Activated naive CD8-positive, alpha-beta T cell treated with anti-CD3 and anti-CD28 coated beads, Interleukin-2, amount 50 U/mL, for 24 hours (primary cell): ENCODE measurements at places on chromosomes 11 and 22.

GRCh38 chr11:8260202-8260966 is 3.3 kb downstream of the LMO1 start:
- DNase-seq = no peak

- no peak for DNase-seq
Measured at GRCh38 chr11:95295382-95296149, 64.6 kb upstream of the SESN3 start.

DNA sequence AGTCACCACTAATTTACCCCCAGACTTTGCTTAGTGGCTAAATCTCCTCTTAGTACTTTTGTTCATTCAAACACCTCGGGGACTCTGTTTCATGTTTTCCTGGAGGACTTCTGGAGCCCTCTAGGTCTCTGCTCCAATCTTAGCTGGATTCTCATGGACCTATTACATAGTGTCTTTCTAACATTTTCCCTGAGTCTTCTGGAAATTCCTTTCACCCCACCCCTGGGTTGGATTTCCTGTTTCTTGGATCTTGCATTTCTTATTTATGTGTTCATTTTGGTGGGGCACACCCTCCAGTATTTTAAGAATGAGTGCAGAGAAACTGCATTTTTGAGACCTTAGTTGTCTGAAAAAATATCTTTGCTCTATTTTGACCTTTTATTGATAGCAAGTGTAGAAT is 220.1 kb downstream of the BLID start:
- no peak for DNase-seq

DNA sequence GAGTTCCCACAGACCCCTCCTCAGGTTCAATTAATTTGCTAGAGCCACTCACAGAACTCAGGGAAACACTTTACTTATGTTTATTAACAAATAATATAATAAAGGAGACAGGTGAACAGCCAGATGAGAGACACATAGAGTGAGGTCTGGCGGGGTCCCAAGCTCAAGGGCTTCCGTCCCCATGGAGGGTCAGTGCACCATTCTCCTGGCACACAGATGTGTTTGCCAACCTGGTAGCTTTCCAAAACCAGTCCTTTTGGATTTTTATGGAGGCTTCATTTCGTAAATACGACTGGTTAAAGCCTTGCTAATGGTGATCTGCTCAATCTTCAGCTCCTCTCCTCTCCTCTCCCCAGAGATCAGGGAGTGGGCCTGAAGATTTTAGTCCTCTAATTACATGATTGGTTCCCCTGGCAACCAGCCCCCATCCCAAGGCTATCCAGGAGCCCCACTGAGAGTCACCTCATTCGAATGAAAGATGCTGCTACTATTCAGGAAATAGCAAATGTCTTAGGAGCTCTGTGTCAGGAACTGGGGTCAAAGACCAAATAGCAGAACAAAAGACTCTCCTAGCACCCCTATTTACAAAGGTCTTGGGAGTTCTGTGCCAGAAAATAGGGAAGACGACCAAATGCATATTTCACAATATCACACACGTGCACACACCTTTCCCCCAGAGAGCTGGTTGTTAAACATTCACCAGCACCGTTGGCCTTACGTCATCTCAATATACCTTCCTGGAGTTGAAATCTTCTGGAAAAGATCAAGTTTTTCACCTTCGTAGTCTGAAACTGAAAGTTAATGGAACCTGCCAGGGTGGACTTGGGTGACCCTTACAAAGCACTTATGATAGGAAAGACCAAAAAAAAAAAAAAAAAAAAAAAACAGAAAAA is 23.8 kb upstream of the CAPRIN1 start:
- DNase-seq = no peak

- DNase-seq = no peak
Measured at GRCh38 chr11:2250485-2250884, 19.9 kb downstream of the ASCL2 start.

GRCh38 chr11:134313821-134314607 is 17.8 kb upstream of the GLB1L2 start:
- DNase-seq = no peak

- DNase-seq = no peak
Measured at GRCh38 chr11:129291546-129291945, 84.1 kb upstream of the BARX2 start.

GRCh38 chr11:93198215-93198845 is 539 bp upstream of the SLC36A4 start:
- no peak for DNase-seq

DNA sequence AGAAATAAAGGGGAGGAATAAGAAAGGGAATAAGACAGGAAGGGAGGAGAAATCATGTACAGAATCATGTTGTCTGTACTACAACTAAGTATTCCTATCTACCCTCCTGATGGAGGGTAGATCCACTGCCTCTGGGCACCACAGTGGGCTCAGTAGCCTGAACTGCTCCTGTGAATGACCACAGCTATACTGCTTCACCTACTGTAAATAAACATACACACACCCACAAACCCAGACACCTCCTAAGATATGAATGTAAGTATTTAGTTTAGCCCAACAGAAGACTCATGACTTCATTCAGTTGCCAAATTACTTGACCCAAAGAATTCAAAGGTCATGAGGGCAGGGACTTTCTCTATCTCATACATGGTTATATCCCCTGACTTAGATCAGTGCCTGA is 177.3 kb upstream of the C11orf58 start:
- DNase-seq = no peak

DNA sequence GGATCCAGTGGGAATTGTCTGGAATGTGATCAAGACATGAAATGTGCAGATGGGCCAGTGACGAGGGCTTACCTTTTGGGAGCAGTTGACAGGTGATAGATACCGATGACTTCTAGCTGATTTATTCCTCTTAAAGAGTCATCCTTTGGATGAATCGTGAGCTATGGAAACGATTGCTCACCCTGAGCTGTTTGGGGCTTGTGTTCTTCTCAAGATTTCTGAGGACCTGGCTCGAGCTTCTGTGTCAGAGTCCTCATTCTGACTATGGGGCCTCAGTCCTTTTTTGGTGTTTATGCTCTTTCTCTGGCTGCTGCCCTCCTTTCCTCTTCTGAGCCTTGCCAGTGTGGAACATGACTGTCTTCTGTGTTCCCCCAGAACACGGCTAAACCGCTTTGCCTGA is 11.9 kb upstream of the AMPD3 start:
- DNase-seq = peak; percentile 44

GRCh38 chr11:69906453-69906907 is 87.3 kb upstream of the FGF3 start:
- DNase-seq = no peak

DNA sequence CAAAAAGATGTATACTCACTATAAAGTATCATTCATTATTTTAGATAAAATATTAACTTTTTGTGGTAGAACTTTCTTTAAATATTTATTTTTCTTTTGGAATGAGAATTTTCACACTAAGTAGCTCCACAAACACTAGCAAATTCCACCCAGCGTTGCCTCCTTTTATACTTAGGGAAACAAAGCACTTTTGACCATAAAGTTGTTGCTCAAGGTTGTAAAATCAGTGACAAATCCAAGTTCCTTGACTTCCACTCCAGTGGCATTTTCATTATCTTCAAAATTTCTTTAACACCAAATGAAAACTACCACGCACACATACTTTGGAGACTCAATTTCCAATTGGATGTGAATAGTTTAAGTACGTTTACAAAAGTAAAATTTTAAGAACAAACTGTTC is 431.2 kb downstream of the DLG2 start:
- DNase-seq = no peak

DNA sequence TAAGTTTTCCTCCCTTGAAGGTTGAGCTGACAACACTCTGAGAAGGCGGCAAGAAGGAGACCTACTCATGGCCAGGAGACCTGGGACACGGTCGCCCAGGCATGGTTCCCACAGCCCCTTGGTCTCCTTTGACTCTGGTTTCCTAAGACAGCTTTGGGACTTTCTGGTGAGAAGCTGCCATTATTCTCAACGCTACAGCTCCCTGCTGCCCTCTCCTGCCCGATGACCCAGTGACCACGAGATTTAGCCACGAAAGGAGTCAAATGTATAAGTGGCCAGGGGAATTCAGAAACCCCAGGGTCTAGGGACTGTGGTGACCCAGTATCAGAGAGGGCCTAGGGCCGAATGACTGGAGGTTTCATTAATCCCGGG is 699 bp upstream of the SDF2L1 start:
- no peak for DNase-seq

DNA sequence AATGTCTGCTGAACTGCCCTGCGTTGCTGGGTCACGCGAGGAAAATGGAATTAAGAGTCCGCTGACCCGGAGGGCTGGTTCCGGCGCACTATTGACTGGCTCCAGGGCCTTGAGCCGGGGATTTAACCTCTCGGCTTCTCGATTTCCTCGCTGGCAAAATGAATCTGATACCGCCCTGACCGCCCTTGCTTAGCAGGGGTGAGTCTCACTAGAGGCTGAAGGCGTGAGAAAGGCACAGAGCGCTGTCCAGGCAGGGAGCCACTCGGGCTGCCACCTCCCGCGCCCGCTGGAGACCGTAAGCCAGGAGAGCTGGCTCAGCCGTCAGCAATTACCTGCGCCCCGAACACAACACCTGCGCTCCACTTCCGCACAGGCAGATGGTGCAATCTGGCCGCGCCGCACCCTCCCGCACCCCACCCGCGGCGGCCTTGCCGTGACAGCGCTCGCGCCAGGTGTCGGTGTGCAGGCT is 65.6 kb downstream of the BUD13 start:
- no peak for DNase-seq

GRCh38 chr11:123740787-123741158 is 687 bp downstream of the ZNF202 start:
- DNase-seq = no peak

DNA sequence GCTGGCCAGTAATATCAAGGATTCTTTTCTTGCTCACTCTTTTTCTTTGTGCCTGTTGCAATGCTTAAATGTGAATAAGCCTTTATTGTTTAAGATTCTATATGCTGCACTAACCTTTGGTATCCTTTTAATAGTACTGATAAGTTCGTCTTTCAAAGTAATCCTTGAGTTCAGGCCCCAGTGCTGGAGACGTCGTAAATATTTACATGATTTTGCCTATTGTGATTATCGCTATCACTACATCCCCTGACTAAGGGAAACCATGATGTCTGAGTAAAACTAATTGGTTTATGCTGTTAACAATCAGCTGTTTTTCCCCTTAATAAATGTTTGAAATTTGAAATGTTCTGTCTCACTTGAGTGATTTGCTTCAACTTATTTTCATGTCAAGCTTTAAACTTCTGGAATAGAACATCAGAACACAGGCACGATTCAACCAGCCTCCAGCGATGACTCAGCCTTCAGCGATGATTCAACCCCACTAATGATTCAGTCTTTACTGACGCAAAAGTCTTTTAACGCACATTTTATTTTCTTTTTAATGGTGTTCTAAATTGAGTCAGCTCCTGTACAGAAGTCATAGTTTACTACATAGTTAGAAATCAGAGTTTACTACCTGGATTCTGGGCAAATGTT is 3.9 kb downstream of the HTATIP2 start:
- DNase-seq = peak; percentile 59

- no peak for DNase-seq
Measured at GRCh38 chr11:86980086-86980796, 25.0 kb upstream of the FZD4 start.

DNA sequence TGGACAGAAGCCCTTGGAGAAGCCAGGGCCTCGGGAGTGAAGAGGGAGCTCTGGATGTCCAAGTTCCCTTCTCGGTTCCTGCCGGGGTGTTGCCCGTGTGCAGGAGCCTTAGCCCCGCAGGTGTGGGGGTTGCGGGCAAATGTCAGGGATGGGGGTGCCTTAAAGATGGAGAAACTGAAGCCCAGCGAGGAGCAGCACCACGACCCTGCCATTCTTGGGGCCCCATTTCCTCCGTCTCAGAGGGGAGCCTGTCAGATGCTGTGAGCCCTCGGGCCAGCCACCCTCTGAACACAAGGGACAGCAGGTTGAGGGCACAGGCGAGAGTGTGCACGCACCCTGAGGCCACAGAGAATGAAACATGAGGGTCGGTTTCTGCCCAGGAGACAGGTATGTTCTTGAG is 6.3 kb downstream of the OSBPL5 start:
- no peak for DNase-seq

- DNase-seq = no peak
Measured at GRCh38 chr11:21866781-21867180, 326.1 kb upstream of the ANO5 start.

DNA sequence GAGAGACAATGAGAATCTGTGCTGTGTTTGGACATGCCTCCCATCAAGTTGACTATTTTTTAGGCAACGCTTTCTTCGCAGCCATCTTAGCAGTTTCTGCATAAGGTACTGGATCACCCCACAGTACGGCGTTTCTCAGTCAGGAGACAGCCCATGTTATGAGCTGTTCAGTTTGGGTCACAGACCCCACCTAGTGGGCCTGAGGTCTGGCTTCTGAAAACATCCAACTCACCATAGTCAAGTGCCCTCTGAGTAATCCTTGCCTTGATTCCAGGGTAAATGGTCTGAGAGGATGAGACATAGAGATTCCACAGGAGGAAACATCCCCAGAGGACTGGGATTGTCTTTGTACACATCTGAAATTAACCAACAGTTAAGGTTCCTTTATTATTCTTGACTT is 7.2 kb downstream of the BPIFC start:
- no peak for DNase-seq

- DNase-seq = no peak
Measured at GRCh38 chr11:57055744-57056143, 67.0 kb downstream of the OR5AK2 start.

DNA sequence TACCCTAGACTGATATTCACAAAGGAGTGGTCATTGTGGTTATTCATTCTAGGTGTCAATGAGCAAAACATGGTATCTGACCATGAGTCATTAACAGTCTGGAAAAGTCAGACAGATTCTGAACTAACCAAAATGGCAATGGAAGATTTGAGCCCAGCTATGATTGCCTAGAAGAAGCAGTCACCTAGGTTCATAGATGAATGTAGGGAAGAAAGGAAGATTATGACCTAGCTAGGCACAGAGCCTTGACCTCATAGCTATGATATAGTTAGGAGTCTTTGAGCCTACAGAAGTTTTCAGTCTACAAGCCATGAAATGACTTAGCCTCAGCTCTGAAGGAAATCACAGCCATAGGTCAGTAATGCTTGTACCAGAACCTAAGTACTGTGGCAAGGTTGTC is 351 bp downstream of the OR56A4 start:
- DNase-seq = no peak

DNA sequence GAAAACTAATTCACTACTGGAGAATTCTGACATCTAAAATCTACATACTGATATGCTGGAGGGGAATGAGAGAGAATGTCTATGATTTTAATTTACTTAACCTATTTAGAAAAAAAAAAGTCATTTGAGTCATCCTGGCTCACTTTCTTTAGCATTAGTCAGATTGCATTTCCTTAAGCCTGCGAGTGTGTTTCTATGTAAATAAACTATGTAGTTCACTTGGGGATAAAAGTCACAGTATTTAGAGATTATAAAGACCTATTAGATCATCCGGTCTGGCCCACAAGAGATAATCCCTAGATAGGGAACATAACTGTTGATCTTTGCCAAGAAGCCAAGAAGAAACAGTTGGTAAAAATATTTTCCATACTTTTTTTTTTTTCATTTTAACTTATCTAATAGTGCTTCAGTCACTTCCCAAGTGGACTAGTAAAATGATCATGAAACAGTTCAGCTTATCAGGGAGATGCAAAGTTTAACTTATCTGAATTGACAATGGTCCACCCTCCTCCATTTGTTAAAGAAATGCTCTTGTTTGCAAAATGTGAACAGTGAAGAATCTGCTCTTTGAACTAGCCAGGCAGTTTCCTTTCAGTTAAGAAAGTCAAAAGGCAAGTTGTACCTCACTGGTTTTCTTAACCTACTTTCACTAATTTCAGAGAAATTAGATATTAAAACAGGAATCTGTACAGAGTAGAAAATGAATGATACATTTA is 21.2 kb upstream of the BLID start:
- DNase-seq = no peak

GRCh38 chr11:110028921-110029320 is 64.3 kb upstream of the ZC3H12C start:
- no peak for DNase-seq
